GF-D8 (cell line): ENCODE measurements at places on chromosomes 5 and 9.

DNA sequence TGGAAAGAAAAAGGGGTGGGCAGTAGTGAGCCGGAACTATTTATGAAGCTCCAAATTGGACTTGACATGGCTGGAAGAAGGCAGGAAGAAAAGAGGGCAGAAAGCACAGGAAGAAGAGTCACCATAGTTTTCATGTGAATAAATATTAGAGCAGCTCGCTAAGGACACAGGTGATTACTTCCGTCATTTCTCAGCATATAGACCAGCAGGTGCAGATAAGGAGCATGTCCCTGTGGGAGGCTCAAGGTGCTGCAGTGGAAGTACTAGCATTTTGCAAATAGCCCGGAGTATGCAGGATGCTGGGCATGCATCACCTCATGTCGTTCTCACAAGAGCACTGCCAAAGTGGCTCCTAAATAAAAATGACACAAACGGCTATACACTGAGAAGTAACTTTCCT is 71.3 kb upstream of the HTR4 start:
- no peak for DNase-seq

GRCh38 chr5:127536687-127537086 is 19.2 kb downstream of the PRRC1 start:
- DNase-seq = no peak

GRCh38 chr5:15650266-15650665 is 150.3 kb downstream of the FBXL7 start:
- no peak for DNase-seq

- no peak for DNase-seq
These were observed 17.8 kb downstream of the CTNNA1 start for GRCh38 chr5:138770977-138771376.

GRCh38 chr5:144433893-144434292 is 263.2 kb downstream of the KCTD16 start:
- no peak for DNase-seq

DNA sequence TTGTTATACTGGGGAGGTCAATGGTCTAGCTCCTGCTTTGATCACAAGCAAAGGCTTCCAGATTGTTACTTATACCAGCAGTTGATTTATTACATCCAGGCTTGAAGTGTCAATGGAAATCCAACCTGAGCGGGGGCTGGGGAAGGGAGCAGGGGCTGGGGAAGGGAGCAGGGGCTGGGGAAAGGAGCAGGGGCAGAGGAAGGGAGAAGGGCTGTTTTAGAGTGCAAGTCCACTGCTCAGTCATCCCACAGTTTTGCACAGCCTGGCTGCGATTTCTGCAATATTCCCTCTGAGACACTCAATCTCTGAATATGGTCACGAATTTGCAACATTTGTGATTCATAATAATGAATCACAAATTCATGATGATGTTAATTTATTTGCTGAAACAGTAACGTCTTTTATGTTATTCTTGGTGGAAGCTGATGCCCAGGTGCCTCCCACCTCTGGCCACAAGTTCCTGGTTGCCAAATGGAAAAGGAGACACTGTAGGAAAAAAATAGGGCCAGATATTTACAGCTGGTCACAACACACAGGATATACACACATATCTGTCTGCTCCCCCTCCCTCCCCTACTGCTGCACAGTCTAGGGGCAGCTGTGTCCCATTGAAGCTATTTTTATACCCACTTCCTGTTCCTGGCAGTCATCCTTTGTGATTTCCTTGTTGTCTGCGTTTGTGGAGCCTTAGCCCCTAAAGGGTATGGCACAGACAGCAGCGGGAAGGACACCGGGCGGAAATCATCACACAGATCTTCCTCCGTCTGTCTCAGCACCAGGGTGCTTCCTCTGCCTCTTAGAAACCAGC is 325.1 kb downstream of the GADD45G start:
- no peak for DNase-seq

GRCh38 chr9:130200038-130200849 is 28.0 kb downstream of the NCS1 start:
- DNase-seq = no peak

DNA sequence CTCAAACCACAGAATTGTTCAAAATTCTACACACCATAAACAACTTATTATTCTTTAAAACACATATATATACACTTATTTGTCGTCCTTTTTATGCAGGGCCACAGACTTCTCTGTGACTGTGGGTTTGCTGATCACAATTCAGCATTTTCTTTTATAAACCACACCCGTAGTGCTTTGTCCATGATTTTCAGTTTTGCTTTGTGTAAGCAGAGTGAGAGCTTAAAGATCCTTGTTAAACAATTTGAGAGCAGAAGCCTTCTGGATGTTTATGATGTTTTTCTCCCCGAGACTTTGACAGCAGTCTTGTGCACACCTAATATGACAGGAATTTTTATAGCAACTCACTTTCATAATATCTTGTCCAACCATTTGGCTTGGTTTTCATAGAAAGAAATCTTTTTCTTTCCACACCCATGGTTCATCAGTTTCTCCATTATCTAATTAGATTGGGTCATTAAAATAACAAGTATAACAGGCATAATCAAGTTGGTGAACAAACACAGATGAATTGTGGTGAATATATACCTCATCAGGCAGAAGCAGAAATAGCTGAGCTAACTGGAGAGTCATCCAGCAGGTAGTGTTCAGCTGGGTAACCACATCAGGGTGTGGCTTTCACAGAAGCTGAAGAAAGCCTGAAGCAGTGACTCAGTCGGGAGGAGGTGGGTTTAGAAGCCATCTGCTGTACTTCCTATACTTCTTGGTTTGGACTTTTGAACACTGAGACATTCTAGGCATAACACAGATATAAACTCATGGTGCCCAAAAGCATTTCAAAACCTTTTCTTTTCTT is 232.8 kb downstream of the DOCK8 start:
- no peak for DNase-seq

DNA sequence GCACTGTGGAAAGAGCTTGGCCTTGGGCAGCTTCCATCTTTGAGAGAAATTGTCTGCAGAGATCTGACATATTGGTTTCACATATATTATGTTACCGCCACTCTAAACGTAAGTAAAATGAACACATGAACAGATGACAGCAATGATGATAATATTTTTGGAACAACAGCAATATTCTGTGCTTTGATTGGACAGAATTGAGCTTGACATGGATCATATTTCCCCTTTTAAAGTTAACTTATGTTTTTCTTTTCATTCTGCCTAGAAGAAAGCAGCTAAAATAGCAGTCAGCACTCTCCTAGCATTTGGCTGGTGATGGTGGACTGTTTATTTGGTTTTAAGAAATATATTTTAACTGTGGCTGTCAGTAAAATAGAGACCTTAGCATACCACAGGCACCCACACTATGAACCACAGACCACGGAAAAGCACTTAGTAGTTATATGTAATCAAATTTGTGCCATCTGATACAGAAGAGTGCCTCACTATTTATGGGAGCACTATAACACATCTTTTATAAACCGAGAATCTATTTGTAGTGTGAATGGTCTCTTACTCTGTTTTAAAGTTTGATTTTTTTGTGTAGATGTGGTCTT is 1.8 kb upstream of the CFAP95 start:
- DNase-seq = no peak

- no peak for DNase-seq
These were observed 99.7 kb upstream of the CCL21 start for GRCh38 chr9:34809504-34810186.

DNA sequence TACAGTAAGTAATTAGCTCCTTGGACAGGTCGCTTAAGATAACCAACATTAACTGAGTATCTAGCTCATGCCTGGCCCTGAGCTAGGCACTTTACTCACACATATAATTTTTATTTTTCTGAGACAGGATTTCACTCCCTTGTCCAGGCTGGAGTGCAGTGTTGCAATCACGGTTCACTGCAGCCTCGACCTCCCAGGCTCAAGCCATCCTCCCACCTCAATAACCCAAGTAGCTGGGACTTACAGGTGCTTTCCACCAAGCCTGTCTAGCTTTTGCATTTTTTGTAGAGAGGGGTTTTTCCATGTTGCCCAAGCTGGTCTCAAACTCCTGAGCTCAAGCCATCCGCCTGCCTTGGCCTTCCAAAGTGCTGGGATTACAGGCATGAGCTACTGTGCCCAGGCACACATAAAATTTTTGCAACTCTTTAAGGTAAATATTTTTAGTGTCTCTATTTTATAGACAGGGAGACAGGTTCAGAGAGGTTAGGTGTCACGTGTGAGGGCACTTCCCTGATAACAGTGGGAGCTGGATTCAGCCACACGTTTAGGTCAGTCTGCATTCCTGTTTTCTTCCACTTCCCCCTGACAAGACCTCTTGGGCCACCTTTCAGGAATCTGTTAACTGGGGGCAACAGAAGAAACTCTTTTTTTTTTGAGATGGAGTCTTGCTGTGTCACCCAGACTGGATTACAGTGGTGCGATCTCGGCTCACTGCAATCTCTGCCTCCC is 18.2 kb downstream of the HBEGF start:
- no peak for DNase-seq

DNA sequence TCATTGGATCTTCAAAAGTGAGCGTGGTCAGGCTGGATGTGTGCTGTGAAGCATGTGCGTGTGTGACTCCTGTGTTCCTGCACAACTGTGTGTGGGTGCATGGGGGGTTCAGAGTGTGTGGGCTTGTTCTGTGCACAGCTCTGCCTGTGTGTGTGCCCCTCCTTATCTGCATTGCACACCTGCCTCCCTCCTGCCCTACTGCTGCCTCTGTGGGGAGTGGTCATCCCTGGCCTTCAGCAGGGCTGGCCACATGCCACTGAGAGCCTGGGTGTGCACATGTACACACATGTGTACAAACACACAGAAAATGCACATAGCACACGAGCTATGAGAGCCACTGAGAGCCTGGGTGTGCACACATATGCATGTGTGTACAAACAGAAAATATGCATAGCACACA is 92.1 kb downstream of the CACNA1B start:
- DNase-seq = no peak

DNA sequence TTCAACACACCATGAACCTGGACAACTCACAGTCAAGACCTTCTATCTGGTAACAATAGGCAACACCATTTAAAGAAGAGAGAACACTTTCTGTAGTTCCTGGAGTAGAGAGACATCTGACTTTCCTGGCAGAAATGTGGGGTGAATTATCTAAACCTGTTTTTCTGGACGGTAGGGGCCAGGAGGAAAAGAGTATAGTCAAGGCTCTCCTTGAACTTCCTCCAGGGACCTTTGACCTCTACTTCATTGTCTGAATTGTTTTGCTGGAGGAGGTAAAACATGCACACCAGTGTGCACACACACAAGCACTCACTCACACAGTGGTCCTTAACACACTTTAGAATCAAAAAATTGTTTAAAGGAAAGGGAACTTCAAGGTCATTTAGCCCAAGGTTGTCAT is 13.2 kb downstream of the S100Z start:
- no peak for DNase-seq

DNA sequence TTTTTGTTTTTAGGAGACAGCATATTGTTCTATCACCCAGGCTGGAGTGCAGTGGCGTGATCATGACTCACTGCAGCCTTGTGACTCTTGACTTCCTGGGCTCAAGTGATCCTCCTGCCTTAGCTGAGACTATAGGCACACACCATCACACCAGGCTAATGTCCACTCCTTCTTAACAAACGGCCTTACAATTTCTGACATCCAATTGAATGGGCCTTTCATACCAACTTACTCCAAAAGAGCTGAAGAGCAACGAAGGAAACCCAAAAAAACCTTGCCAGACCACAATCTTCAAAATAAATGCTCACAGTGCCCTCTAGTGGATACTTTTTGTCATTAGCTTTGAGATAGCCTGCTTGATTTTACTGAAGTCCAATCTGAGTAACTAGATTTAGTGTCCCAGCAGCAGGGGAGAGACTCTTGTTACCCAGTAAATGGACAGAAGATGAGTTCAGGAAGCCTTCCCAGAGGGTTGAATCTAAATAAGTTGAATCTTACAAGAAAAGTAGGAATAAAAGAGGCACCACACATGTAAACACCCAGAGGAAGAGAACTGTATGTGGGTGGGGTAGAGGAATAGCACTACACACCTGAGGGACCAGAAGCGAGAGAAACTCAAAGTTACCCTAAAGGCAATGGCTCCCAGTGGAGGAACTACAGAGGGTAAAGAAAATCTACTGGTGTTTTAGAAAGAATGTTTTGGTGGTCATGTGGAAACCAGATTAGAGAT is 9.3 kb downstream of the ZNF622 start:
- DNase-seq = no peak

- no peak for DNase-seq
These were observed 357.8 kb upstream of the RGMB start for GRCh38 chr5:98415663-98416062.

GRCh38 chr9:19137282-19137681 is 10.0 kb upstream of the PLIN2 start:
- no peak for DNase-seq

GRCh38 chr9:121783111-121783510 is 131.7 kb downstream of the DAB2IP start:
- DNase-seq = no peak

GRCh38 chr5:73946919-73947602 is 321.1 kb downstream of the ARHGEF28 start:
- DNase-seq = no peak

- DNase-seq = no peak
These were observed 1767.0 kb downstream of the MAT2B start for GRCh38 chr5:165272436-165272835.

DNA sequence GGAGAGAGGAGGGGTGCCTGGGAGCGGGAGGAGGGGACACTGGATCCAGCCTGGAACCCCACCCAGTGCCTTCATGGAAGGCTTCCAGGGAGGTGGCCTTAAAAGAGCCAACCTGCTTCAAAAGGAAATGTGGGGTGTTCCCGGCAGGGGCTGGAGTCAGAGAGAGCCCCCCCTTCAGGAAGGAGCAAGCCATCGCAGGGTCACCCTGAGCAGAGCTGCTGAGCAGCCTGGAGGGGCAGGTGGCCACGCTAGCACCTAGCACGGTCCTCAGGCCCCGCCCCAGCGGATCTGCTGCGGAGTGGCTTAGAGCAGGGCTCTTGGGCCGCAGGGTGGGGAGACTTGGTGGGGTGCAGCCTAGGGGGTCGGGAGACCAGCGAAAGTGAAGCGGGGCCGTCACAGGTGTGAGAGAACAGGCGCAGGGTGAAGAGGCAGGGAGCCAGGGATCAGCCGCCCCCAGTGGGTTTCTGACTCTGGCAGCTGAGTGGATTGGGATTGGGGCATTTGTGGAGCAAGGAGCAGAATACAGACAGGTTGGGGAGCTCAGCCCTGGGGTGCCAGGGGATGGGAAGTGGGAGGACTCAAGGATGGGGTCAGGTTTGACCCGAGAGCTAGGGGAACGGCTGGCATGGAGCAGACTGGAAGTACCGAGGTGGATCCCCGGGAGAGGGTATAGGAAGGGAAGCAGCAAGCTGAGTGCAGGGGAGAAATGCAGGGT is 1.5 kb downstream of the LCN2 start:
- DNase-seq = no peak

GRCh38 chr9:125811002-125811401 is 63.8 kb downstream of the PBX3 start:
- DNase-seq = no peak

DNA sequence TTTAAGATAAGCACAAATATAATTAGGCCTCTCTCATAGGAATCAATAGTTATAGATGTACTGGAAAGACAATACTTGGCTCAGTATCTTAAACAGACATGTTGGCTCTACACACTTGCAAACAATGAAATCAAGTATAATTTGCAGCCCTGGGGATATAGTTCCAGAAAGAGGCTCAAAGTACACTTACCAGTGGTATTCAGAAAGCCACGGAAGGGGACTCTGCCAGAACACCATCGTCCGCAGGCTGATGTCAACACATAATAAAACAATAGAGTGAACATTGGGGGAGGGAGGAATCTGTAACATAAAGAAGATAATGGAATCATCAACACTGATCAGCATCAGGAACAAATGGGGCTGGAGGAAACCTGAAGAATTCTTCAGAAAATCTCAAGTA is 31.2 kb upstream of the EBF1 start:
- no peak for DNase-seq
